ENCODE measurements at places on chromosomes 13 and 19. TPM values are rescaled to one million over a fixed set of nuclear protein-coding genes. Genes with fewer than 3 reads are reported as not detected.

Gene KCNRG
- total RNA-seq: 0.50 TPM

Gene NXNL1
- total RNA-seq: not detected

Gene CILP2
- not detected for total RNA-seq

Gene FAAP24
- total RNA-seq: not detected
